H9 (cell line): ENCODE measurements at places on chromosomes 3 and 15. TPM values are rescaled to one million over a fixed set of nuclear protein-coding genes. Genes with fewer than 3 reads are reported as not detected.
A peak's percentile ranks its signal among the peaks of the same experiment; 100 is the strongest.

- DNase-seq, result peak; percentile 29
These were observed 434.2 kb upstream of the CNTN3 start for GRCh38 chr3:75048650-75049049.

- DNase-seq, result no peak
These were observed 79.3 kb upstream of the CBLB start for GRCh38 chr3:105948101-105948500.

GRCh38 chr3:14874784-14875183, 56.0 kb downstream of the FGD5 start:
- peak; percentile 26 for DNase-seq

- peak; percentile 75 for DNase-seq
These were observed 449.4 kb upstream of the PPP2R3A start for GRCh38 chr3:135516143-135516542.

GRCh38 chr3:143831994-143832393, 16.3 kb downstream of the SLC9A9 start:
- DNase-seq, result no peak

DNA sequence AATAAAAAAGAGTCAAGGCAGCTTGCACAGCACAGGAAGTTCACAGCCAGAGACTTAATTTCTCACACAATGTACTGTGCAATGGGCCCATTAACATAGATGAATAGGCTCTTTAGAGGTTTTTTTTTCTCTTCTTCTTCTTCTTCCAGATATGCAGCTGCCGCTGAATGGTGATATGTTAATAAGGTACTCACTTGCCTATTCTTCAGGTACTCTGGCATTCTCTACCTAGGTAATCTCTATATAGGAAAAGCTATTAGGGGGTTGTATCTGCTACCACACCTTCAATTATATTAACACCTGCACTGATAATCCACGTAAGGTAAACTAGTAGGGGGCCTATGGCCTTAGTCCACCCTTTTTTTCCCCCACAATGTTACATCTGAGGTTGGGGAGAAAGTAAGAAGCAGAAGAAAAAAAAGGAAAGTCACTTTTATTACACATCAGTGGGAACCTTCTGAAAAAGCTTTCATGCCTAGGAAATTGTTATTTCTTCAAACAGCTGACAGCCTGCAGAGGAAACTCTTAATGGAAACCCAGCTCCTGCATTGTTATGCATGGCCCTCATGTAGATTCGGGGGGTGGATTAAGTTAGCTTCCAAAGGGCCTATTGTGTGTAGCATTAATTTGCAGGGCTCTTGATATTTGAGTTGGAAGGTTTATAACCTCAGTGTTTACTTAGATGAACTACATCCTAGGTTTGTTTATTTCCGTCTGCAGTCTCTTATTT, 525.5 kb downstream of the ZIC1 start:
- DNase-seq, result peak; percentile 58

DNA sequence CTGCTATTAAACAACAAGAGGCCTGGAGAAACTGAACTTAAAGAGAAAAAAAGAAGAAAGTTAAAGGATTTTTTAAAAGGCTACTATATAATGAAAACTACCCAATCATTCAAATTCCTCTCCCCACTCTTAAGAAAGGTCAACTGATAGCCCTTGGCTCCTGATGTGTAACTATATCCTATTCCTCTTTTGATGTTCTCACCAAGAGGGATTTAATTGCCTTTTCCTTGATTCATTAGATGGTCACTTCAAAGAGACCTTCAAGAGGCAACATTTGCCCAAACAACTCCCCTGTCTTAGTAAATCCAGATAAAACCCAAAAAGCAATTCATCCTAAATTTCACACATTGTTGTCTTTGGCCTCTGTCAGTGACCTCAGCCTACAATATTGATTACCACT, 86.0 kb downstream of the FMN1 start:
- DNase-seq, result no peak

- no peak for DNase-seq
These were observed 33.9 kb downstream of the SCN10A start for GRCh38 chr3:38782148-38782547.

DNA sequence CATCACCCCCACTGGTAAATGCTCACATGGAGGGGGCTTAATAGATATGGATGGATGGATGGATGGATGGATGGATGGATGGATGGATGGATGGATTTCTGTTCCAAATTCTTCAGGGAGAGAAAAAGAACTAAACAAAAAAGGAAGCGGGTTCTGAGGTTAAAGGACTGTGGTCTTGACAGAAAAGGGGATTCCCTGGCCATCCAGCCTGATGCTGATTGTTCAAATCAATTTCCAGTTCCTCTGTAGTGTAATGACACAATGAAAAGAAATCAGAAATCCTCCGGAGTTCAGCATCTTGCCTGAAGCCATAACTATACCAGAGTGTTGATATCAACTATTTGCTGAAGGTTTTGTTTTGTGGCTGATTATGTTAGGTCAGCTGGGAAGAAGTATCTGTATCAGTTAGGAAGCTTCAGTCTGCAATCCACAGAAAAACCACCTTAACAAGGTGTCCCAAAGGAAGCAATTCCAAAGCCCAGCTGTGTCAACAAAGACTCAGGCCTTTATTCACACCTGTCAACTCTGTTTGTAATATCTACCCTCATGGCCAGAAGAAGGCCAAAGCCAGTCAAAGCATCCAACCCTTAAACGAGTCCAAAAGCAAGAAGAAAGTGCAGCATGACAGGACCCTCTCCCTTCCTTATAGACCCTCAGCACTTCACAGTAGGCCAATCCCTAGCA, 24.5 kb upstream of the RASA2 start:
- no peak for DNase-seq

DNA sequence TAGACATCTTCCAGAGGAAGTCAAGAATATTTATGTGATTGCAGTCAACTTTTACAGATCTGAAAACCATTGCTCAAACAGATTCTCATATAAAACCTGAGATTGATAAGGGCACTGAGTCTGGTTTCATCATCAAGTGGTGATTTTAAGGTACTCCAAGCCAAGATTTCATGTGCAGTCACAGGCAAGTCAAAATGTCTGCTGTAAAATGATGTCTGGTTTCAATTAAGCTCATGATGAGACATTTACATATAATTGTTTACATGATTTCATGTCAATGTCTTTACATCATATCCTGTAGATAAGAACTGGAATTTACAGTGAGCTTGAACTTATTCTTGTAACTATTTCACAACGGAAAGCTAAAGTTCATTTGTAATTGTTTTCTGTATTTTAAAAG, 1215.5 kb downstream of the ROBO2 start:
- no peak for DNase-seq

- no peak for DNase-seq
These were observed 258.9 kb downstream of the ADAMTS17 start for GRCh38 chr15:100082761-100083402.

- DNase-seq, result no peak
These were observed 707.0 kb downstream of the ROBO2 start for GRCh38 chr3:77746892-77747291.

DNA sequence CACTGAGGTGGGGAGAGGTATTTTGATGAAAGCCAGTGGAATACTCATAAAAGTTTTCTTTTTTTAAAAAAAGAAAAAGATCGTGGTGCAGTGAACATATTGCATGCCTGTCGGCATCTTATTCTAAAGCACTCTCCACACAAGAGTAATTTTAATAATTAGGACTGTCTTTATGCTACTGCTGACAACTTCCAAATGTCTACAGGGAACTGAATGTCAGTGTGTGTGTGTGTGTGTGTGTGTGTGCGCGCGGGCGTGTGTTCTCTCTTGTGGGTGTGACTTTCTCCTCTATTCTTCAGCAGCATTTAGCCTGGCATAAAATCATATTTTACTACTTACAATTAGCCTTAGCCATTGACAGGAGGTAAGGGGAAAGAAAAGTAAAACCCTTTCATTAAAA, 268.5 kb downstream of the C3orf38 start:
- DNase-seq, result no peak

- DNase-seq, result no peak
These were observed 20.3 kb upstream of the UACA start for GRCh38 chr15:70783610-70784022.

GRCh38 chr15:47377465-47377864, 339.8 kb upstream of the SEMA6D start:
- DNase-seq, result no peak

Gene CHRD
- total RNA-seq, result 1.8 and 1.9 TPM in 2 replicates

Gene SUCNR1
- not detected in 2 replicates for total RNA-seq

Gene TMEM212
- total RNA-seq, result not detected in 2 replicates

Gene ANKRD34C
- not detected in 2 replicates for total RNA-seq

Gene ADIPOQ
- not detected in 2 replicates for total RNA-seq

Gene GALNT15
- total RNA-seq, result 0.04 TPM in 1 of 2 replicates, not detected in the other

Gene SLC12A8
- total RNA-seq, result 8.2 and 9.1 TPM in 2 replicates

Gene DOCK3
- total RNA-seq, result 7.0 and 8.3 TPM in 2 replicates

Gene LRTM1
- not detected in 2 replicates for total RNA-seq

Gene ZNF501
- total RNA-seq, result 4.9 and 6.5 TPM in 2 replicates

Gene SPTBN5
- total RNA-seq, result 0.90 and 0.97 TPM in 2 replicates

Gene CPB1
- total RNA-seq, result not detected in 2 replicates
